AG10803 (cell line): ENCODE measurements at places on chromosomes 5 and 9.

DNA sequence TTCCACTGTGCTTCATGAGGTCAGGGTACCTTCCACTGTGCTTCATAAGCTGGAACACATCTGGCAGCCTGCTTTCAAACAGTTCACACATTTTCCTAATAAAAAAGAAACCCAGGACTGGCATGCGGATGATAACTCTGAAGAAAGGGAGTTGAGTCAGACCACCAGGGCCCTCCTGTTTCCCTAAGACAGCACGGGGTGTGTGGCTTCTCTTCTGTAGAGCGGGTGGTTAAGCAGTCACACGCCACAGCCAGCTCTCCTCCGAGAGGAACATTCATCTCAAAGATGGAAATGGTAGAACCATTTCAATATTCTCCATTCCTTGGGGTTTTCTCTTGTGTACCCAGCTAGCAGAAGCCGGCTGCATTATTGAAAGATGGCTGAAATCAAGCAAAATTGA, 128.1 kb upstream of the LMX1B start:
- DNase-seq: no peak

- DNase-seq: peak; percentile 84
These were observed 247.4 kb downstream of the PRELID2 start for GRCh38 chr5:145587710-145588109.

DNA sequence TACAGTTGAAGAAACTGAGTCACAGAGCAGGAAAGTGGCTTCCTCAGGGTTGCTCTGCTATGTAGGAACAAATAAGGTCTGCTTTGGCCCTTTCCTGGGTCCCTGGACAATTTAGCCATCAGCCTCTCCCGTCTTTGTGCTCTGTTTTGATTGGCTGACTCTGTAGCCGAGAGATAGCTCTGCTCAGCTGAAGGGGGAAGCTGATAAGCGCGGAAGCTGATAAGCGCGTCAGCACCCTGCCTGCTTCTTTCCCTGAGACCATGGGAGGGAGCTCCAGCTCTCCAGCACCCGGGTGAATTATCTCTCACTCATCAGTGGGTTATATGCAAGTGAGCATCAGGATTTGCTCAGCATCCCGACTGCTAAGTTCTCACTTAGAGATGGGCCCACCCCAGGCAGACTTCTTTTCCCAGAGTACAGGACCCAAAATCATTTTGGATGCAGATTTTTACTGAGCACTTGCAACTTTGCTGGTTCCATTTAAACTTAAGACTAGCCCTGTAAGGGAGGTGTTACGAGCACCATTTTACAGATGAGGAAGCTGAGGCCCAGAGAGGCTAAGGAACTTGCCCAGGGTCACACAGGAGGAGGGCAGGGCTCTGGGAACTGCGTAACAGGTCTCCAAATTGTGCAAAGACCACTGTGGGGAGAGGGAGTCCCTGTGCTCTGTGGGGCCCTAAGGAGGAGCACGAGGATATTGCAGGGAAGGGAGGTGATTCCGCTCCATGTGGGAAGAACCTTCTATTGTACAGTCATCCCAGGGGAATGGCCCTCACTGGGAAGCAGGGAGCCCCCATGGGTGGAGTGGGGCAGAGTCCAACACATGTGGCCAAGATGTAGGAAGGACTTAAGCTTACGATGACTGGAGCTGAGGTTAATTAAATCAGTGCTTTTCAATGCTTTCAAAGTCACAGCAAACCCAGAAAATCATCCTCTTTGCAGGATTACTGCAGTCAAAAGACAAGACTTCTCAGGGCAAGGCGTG, 83.7 kb upstream of the ORM1 start:
- peak; percentile 86 for DNase-seq

DNA sequence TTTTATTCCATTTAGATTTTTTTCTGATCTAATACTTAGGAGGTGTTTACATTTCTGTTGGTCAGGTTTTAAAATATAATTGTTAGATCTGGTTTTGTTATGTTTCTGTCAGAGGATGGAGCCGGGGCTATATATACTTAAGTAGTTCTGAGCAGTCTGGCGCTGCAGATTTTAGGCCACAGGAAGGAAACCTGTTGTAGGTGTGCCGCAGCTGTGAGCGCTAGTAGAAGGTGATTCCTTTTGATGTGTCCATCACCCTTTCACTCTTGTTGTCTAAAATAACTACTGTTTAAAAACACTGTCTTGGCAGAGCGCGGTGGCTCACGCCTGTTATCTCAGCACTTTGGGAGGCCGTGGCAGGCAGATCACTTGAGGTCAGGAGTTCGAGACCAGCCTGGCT, 17.0 kb downstream of the ZBTB34 start:
- no peak for DNase-seq

- DNase-seq: no peak
These were observed 4.1 kb downstream of the F12 start for GRCh38 chr5:177405312-177405711.

GRCh38 chr5:78482948-78483347, 122.5 kb downstream of the SCAMP1 start:
- no peak for DNase-seq

DNA sequence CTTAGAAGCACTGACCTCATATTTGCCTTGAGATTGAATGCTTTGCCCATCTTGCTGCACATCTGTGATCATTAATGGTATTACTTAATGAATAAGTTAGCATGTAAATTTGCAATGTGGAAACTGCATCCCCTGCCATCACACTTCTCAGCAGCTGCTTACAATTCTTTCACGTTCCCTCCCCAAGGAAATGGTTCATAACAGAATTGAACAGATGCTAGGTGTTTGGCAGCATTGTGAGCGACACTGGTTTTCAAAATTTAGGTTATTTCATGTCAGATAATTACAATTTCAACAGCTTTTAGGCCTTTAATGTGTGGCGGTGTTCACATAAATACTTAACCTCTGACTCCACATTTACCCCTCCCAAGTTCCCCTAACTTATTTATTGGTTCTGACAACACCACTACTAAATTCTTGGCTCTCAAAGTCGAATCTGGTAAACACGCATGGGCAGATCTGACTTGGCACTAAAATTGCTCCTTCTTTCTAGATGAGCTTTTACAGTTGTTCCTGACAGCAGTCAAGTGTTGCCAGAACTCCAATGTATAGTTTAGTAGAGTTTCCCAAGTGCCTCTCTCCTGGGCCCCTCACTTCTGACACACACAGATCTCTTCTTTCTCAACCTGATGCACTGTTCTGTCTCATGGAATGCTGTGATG, 46.8 kb downstream of the SLC1A3 start:
- peak; percentile 73 for DNase-seq

- DNase-seq: no peak
These were observed 184.5 kb upstream of the TLE4 start for GRCh38 chr9:79387101-79387835.
